ENCODE measurements at places on chromosomes 2 and 18.

DNA sequence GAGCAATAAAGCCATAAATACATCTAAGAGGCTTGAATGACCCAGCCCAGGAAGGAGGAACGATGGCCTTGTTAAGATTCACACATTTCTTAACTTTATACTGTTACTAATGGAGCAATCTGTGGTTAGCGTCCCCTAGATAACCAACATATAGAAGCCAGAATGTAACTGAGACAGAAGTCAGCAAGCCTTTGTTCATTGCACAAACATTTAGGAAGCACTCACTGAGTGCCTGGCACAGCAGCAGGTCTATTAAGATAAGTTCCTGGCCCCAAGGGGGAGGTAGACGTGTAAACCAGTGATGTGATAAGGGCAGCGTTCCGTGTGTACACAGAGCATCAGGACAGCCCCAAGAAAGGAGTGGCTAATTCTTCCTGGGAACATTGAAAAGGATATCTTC is 63.6 kb upstream of the ATL2 start:
- DNase-seq, result no peak

- no peak for DNase-seq
Observed at GRCh38 chr2:212974692-212975091, 176.7 kb downstream of the IKZF2 start.

DNA sequence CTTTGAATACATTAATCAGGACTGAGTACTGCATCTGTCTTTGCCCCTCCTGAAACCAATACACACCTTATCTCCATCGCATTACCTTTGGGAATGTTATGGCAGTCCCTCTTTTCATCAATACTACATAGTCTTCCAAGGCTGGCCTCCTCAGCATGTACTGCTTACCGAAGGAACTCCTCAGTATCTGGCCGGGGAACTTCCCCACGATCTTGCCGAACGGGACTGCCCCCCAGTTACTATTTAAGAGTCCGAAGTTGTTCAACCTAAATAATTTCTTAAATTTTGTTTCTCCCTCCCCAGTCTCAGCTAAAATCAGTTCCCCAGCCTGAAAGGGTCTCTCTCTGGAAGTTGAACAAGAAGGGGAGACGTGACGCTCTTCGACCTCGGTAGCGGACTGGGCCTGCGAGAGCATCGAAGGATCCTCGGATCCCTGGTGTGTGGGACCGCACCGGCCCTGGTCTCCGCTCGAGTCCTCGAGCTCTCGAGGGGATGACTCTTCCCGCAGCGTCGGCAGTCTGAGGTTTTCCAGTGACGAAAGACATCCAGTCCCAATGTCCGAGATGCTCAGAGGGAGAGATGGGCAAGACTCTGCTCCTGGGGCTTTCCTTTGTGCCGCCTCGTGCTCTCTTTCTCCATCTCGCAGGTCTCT is 489 bp downstream of the TRMT61B start:
- no peak for DNase-seq

GRCh38 chr2:161316701-161317100 is 8.5 kb downstream of the PSMD14 start:
- no peak for DNase-seq

DNA sequence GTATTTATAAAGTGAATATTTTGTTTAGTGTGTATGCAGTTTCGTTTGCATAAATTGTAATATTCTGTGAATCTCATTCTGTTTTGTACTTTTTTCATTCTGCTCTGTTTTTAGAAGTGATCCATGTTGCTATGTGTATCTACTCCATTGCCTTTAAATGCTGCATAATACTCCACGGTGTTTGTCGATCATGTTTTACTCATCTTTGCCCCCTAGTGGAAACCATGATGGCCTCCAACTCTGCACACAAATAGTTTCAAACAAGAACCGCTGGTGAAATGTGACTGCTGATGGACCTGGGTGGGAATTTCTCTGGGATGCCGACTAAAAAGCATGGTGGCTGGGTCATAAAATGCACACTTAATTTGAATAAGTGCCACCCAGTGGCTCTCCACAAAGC is 32.0 kb upstream of the SKOR2 start:
- no peak for DNase-seq

- DNase-seq, result no peak
Observed at GRCh38 chr2:223625652-223626051, 23.5 kb upstream of the SCG2 start.

DNA sequence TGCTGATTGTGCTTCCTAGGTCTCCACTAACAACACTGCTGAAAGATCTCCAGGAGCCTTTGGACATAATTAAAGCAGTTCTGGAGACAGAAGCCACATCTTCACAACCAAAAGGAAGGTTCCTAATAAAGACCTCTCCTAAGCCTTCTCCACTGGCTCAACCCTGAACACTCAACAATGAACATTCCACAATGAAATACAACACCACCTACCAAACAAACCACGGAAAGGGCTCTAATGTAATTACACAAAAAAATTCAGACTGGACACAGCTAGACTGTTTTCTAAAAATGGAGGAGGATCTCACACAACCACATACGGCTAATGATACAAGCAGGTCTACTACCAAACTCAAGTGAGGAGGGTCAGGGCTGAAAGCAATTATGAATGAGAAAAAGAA is 43.6 kb downstream of the NOL10 start:
- DNase-seq, result no peak
